ENCODE measurements at places on chromosomes 12 and 14.
A peak's percentile ranks its signal among the peaks of the same experiment; 100 is the strongest.

DNA sequence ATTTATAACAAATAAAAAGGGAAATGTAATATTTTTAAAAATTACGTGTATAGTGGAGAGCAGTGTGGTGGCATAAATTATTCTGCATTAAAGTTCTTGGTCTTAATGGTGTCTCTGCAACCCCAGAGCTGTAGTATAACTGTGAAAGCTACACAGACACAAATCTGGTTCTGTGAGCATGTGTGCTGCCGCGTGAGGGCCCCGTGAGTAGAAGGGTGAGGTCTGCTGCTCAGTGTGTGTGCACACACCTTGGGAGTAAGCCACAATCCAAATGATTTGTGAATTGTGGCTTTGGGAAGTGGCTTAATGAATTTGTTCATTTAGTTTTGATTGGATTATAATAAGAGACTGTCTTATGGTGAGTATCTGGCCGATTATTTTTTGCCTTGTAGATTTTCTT is 16.8 kb downstream of the PELI2 start:
- no peak for DNase-seq

DNA sequence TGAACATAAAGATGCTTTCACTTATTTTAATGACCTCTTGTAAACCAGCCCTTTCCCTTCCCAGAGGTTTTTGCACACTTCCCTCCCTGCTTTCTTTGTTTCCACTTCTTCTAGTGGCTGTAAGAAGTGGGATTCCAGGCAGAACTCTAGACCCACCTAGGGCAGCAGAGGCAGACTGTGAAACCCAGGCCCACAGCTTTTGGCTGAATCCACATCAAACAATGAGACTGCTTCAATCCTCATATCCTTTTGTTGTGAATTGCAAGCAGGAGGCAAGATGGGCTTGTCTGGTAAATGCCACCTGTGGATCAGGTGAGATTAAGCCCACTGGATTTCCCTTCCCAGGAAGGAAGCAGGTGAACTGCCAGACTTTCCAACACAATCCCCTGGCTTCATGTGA is 12.8 kb downstream of the CCDC177 start:
- no peak for DNase-seq

DNA sequence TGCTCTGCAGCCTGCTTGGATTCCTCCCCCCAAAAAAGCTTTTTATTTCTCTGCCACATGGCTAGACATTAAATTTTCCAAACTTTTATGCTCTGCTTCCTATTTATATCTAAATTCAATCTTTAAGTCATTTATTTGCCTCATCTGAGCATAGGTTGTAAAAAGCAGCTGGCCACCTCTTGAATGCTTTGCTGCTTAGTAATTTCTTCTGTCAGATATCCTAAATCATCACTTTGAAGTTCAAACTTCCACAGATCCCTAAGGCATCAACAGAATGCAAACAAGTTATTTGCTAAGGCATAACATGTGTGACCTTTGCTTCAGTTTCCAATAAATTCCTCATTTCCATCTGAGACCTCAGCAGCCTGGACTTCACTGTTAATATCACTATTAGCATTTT is 209.6 kb downstream of the FSCB start:
- DNase-seq, result no peak

DNA sequence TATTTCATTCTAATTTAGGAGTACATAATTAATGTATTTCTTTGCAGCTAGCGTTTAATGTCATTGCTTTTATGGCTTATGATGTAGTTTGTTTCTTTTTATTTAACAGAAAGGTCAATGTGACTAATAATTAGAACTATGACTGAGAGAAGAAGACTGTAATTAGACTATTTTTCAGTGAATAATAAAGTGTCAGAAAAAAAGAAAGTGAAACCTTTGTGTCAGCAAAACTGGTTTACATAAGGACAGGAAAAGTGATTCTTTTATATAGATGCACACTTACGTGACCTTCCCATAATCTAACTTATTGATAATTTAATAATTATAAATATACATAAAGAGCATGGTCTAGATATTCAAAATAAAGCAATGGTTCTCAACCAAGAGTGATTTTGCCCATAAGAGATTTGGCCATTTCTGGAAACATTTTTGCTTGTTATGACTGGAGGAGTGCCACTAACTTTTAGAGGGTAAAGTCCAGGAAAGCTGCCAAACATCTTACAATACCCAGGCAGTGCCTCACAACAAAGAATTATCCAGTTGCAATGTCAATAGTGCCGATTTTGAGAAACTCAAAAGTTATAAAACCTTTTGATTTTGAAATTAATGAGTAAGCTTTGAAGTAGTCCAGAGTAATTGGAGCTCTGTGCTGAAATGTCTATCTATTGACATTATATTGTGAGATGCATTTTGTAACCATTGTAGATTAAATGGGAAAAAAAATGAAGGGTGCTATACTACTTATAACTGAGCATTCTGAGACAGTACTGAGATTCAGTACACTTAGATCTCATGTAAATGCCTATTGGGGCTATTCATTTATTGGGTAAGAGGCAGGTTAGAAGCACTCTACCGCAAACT is 227.1 kb downstream of the C12orf50 start:
- peak; percentile 77 for DNase-seq

DNA sequence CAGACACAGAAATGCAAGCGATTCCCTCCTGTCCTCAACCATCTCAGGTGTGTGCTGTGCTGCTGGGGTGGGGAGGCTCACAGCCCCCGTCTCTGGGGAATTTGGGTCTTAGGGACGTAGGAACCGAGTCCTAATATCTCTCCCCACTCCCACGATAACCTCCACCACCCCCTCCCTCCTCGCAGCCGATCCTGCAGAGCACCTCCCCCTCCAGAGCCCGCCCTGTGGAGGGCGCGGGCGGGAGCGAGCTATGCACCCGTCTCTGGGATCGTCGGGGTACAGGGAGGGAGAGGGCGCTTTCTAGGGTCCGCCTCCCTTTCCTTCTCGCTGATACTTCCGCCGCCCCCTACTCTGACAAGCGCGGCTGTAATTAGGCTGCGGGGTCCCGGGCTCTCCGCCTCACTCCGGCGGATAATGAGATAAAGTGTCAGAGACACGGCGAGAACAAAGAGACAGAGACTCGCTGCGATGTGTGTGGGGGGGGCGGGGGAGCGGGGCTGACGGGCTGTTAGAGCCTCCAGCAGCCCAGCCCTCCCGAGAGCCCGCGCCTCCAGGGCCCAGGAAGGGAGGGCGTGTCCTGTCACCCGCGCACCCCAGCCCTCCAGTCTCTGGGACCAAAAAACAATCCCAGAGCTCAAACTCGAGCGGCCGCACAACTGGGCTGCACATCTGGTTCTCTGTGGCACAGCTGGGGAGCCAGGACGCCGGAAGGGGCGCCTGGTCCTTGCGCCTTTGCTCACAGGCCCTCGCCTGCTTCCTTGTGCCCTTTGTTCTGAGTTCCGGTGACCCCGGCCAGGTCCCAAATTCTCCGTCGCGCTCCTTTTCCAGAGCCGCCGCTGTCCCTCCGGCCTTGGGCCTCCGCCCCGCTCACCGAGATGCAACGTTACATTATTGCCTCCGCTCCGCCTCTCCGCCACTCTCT is 8.7 kb downstream of the SHMT2 start:
- no peak for DNase-seq

- no peak for DNase-seq
Observed at GRCh38 chr12:73362666-73363065, 1090.5 kb downstream of the TRHDE start.

DNA sequence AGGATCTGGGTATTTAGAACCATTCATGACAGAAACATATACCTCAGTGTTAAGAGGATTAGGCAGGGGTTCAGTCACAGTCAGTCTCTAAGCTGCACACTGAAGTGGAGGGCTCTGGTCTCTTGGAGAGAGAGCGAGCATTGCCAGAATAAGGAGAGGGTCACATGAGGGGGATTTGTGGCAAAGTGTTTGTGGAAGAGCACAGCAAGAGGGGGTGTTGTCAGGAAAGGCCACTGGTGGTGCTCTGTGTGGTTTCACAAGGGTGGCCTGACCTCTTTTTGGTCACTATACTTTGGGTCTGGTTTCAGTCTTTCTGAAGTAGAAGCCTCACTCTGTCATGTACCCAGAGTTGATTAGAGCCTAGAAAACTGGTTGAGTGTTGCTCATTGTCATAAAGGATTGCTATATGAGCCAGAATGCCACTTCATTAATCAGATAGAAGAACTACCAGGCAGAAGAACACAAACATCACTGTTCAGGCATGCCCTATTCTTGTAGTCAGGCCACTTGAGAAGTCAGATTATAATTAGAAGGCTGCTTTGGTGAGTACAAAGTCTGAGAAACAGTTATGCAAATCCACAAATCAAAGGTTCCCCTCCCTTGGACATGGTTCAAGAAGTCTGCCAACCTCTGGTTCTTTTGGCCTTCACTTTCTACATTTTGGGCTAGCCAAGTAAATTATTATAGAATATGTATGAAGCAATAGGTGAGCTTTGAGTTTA is 8.4 kb downstream of the TMEM19 start:
- DNase-seq, result no peak

- DNase-seq, result peak; percentile 67
Observed at GRCh38 chr14:71855399-71856036, 76.7 kb upstream of the RGS6 start.

DNA sequence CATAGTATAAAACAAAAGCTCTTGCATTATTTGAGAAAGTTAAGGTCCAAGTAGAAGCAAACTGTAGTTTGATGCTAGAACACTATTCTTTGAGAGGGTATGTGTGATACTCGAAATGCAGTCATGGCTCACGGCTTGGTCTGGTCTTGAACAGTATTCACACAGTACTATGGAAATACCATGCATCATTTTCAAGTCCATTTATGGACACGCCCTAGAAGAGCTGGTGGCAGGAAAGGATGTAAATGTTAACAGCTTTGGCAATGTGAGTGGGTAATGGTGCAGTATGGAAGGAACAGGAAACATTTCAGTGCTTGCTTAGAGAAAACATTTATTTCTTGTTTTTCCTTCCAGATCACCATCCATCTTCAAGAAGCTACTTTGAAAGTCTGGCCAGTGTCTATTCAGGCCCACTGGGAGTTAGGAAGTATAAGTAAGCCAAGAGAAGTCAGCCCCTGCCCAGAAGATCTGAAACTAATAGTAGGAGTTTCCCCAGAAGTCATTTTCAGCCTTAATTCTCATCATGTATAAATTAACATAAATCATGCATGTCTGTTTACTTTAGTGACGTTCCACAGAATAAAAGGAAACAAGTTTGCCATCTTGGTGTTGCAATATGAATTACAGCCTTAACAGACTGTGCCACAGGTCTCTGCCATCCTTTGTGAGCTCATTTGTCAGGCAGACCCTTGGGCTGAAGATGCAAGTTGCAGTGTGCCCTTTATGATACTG is 5.7 kb upstream of the AKAP5 start:
- no peak for DNase-seq

- DNase-seq, result peak; percentile 97
Observed at GRCh38 chr12:75690296-75690955, 179.0 kb upstream of the KRR1 start.

GRCh38 chr12:58470266-58471010 is 449.9 kb downstream of the LRIG3 start:
- no peak for DNase-seq

DNA sequence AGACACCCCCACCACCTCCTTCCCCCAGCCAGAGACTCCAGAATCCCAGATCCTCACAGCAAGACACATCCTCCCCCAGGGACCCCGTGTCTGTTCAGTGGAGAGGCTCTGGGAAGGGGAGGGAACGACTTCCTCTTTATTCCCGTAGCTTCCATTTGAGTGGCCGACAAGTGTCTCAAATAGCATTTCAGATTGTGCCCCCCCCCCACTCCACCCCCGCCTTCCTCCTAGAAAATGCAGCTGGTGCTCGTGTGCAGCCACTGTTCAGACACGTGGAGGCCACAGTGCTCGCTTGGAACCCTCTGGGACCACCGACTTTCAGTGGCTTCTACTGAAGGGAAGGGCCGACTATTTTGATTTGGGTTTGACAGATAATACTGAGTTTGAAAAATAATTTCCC is 14.3 kb downstream of the PPP2R5C start:
- no peak for DNase-seq

DNA sequence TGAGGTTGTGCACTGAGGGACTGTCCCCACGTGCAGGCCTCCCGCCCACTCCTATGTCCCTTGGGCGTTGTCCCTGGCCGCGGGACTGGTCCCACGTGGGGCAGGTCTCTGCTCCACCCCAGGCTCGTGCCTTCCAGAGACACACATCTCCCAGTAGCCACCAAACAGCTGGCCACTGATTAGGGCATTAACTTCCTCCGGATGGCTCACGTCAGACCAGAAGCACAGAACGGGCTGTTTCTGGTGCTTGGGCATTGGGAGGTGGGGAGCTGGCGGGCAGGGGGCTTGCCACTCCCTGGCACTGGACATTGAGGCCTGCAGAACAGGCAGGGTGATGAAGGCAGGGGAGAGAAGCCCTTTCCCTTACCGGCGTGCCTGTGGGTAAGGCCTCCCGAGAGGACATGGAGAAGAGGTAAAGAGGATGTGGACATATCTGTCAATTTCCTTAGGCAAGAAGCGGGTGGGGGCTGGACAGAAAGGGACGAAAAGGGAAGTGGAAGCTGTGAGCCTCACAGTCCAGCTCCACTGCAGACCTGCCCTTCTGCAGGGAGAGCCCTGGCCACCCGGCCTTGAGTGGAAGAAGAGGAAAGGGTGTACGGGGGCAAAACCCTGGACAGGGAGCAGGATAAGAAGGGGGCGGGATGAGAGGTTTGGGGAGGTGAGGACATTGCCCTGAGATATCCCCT is 101.2 kb downstream of the NINJ2 start:
- DNase-seq, result no peak

GRCh38 chr14:32102152-32102787 is 25.2 kb downstream of the ARHGAP5 start:
- no peak for DNase-seq

- DNase-seq, result no peak
Observed at GRCh38 chr12:64781280-64782190, 22.3 kb upstream of the GNS start.

DNA sequence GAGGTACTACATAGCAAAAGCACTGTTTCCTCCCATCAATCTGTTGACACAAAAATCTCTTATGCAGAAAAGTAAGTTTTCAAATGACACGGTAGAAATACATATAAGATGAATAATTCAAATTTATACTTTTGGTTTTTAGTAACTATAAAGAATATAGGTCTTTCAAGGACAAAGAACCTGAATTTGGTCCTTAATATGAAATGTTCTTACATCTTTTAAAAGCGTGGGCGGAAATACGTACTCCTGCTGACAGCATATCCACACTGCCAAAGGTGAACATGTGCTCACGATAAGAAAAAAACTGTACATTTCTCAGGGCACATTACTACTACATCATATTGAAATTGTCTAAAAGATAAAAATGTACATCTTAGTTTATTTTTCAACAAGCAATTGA is 127.6 kb downstream of the FOXN3 start:
- no peak for DNase-seq

DNA sequence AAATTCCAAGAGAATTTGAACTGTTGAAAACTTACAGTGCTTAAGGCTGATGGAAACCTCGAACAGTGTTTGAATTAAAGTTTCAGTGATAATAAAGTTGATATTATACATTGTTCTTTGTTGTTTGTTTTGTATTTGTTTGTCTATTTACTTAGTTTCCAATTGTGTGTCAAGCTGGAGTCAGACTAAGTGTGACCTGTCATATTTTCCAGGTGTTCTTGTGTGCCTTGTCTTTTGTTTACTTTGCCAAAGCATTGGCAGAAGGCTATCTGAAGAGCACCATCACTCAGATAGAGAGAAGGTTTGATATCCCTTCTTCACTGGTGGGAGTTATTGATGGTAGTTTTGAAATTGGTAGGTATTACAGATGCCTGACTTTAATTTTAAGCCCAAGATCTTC is 6.0 kb downstream of the SLCO1C1 start:
- no peak for DNase-seq

- DNase-seq, result no peak
Observed at GRCh38 chr12:68831272-68831671, 23.3 kb downstream of the MDM2 start.
